ENCODE measurements at places on chromosomes 1 and 21.

DNA sequence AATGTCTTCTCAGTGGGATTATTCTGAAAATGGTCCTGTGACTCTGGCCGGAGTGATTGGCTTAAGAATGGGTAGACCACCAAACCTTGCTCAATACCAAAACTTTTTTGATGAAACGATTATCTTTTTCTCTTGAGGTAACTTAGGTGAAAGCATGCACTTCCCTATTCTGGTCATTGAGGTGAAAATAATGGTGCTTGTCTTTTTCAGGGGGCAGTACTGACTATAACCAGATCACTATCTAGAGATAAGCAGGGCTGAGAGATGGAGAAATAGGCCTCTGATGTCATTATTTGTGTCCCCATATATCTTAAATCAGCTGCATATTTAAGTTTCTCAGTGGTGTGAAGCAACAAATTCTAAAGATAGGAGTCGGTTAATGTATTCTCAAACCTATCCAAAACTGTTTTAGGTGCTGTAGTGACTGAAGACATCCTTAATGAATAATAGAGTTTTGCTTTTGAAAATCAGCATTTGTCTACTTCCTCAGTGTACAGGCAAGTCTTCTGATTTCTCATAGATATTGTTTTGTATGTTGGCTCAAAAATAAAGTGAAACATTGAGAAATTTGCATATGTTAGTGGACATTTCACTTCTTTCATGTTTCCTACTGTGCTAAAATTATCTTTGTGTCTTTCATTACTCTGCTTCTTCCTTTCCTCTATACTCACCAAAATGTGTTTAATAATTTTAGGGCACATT, 735.3 kb upstream of the ADGRL4 start:
- no peak for DNase-seq

GRCh38 chr1:15816674-15817073, 9.2 kb upstream of the UQCRHL start:
- no peak for DNase-seq

GRCh38 chr1:31705080-31705866, 1.5 kb upstream of the COL16A1 start:
- DNase-seq: peak; percentile 82

DNA sequence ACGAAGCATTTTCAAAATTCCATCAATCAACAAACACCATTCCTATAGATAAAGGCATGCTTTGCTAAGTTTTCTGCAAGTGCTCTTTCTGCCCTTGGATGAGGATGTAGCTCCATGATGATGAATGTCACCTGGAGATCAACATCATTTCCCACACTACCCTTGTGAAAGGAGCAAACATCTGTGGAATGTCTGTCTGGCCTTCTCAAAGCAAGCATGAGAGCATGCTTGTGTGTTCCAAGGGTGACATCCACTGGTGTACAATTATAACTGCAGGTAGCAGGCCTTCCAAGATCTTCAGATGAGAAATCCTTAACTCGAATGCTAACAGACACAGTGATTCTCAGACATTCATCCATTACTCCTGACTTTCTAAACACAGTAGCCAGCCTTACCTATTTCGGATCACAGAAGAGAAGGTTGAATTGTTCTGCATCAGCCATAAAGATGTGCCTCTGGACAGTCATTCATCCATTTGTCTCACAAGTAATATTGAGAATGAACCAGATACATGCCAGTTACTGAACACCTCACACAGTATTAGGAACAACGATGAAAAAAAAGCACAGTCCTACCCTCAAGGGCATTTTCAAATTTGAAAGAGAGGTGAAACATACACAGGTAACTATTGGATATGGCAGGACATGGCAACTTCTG, 162.4 kb downstream of the TPR start:
- no peak for DNase-seq

DNA sequence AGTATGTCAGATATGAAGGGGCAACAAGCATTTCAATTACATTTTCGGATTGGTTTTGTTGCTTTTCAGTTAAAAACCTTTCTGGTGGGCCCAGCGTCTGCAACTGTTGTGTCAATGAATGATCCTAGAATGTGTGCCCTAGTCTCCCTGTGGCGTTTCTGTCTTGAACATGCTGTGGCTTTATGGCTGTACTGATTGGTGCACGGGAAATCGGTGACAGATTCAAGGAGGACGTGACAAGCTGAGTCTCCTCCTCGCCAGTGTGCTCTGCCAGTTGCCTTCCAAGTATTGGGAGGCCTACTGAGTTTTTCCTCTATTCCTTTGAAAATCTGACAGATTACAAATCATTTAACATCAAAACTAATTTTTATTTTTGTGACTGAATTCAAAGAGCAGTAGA, 127.6 kb downstream of the ZP4 start:
- DNase-seq: no peak

DNA sequence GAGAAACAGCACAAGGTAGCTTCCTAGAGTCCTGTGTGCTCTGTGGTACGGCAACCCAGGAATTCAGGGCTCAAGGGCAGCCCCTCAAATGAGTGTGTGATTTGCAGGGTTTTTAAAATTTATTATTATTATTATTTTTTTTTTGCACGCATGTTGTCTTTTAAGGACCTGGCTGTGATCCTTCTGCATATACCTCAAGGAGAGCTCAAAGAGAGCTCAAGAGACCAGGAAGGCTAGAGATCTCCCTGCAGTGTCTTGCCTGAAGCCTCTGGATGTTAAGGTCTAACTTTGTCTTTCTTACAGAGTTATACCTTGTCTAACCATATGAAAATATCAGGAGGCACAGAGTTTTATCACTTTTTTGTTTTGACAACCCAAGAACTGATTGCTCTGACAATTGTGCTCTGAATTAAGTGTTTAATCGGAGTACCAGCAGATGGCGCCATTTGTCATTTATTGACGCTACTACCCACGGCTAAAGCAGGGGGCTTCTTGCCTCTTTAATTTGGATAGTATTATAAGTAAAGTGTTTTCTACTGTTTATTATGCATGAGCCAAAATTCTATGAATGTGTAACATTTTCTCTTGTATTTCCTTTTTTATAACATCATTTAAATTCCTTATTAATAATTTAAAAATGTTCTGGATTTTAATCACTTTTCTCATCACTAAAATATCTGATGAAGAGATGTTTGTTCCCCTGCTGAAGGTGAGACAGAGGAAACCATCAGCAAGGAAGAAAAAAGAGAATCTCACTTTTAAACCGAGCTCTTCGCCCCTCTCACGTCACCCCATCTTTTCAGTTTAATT, 35.8 kb upstream of the LMO4 start:
- DNase-seq: peak; percentile 47

GRCh38 chr1:111973150-111973790, 16.2 kb downstream of the KCND3 start:
- DNase-seq: no peak

GRCh38 chr1:151897991-151898431, 11.3 kb downstream of the THEM4 start:
- no peak for DNase-seq

- DNase-seq: no peak
Observed at GRCh38 chr1:11462224-11462923, 16.6 kb upstream of the DISP3 start.

DNA sequence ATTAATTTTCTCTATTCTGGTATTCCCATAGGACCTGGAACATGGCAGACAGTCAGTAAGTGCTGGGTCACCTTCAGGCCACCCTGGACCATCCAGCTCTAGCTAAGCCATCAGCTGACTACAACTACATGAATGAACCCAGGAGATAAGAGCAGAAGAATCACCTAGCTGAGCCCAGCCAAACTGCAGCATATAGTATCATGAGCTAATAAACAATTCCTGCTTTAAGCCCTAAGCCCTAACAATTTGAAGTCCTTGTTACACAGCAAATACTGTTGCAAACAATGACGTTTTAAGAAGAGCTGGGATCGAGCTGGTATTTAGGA, 14.2 kb upstream of the CITED4 start:
- DNase-seq: no peak

DNA sequence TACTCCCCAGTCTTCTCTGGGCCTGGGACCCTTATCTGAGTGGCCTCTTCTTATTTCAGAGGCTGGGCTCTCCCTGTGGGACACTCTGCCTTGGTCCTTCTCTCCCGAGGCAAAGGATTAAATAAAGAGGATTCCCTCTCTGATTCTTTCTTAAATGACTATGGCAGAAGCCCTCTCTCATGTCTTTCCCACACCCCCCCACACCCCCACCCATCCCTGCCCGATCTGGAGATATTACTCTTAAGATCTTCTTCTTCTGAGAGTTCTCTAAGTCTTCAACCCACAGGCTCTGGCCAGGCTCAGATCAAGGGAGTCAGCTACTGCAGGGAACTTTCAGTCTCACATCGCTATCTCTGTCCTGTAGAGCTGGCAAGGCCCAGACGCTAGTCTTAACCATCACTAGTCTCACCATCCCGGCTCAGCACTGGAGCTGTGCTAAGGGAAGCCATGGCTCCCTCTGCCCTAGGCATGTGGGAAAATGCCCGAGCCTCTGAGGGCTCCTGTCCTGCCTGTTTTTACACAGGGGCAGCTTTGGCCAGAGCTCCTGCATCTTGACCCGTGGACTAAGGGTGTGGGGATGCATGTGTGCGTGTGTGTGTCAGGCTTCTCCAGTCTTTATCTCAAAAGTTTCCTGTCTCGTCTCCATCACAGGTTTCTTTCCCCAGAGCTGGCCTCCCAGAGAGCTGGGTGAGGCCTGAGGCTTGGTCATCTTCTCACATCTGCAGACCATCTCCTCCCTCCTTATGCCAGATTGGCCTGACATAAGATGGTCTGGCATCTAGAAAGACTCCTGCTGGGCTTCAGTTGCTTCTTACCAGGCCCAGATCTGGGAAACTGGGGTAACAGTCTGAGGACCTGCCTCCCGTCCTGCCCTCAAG, 36.7 kb downstream of the LGR6 start:
- DNase-seq: no peak

DNA sequence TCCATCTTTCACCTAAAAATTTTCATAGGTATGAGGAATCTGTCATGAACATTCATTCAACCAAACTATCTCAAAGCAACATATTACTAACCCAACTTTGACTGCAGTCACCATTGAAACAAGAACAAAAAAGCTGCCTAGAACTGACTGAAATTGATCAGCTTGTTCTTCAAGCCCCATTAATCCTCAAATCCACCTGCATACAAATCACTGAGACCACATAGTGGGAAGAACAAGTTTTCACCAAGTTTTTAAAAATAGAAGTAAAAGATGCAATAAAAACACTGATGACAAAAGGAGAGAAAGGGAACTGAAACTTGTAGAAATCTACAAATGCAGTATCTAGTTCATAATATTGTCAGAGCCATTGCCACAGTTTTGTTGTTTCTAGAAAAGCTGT, 6.1 kb downstream of the SORT1 start:
- no peak for DNase-seq

DNA sequence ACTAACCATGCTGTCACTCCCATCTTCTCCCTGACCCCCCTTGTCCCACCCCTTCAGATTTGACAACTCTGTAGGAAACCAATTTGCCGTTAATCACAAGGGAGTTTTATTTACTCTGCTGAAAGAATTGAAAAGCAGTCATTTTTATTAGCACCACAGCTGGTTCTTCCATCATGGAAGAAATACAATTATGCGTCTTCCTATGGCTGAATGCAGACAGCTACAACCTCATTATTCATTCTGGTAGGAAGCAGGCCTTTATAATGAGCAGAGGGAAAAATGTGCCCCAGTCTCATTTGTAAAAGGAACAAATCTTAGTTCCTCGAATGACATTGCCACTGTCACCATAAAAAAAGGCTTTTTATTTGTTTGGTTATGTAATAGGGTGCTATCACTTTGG, 35.2 kb downstream of the JUN start:
- no peak for DNase-seq

DNA sequence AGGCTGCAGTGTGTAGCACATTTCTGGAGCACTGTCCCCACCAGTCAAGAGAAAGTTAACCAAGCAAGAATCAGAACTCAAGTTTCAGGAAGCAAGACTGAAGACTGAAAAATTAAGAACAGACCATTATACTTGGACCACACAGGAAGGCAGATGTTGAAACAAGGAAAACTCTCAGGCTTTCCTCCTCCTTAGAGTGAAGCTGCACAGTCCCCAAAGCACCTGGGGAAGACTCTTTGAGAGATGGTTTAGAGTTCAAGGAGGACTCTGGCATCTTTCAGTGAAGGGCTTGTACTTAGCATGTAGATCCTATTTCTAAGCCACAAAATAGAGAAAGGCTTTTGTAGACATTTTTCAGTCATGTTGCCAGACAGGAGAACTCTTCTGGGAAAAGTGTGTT, 113.7 kb upstream of the KCTD3 start:
- DNase-seq: no peak

DNA sequence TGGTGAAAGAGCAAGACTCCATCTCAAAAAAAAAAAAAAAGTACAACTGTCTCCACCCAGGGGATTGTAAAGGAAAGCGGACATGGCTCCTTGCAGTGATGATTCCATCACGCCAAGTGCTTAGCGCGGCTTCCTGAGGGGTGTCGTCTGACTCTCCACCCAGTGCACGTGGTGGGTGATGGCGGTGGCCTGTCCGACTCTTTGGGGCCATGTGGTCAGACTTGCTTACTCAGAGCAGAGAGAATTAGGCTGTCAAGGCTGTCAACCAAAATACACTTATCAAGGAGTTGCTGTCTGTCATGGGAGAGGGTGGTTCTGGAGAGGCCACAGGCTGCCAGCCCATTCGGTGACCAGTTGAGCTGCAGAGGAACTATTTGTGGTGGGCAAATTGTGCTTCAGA, 49.4 kb downstream of the PTPRF start:
- DNase-seq: no peak

GRCh38 chr21:43684424-43684823, 25.1 kb downstream of the RRP1B start:
- DNase-seq: peak; percentile 40

DNA sequence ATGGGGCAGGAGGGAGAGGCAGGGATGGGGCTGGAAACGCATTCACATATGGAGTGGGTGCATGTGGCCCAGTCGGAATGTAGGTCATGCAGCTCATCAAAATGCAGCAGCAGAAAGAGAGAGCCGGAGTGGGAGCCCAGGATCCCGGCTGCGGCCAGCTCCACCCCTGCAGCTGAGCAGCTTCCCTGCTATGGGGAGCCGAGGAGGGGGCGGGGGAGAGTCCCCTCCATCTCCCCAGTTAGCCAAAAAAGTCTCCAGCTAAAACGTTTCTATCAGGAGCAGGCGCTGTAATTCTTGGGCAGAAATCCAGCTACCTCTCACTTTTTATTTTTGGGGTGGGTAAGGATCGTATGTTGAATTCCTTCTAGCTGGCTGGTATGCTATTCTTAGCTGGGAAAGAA, 39.7 kb downstream of the MRPL37 start:
- no peak for DNase-seq

GRCh38 chr1:91784191-91784590, 101.8 kb downstream of the TGFBR3 start:
- no peak for DNase-seq
